Endothelial cell (in vitro differentiated cells): ENCODE measurements at places on chromosomes 2 and 18. TPM values are rescaled to one million over a fixed set of nuclear protein-coding genes. Genes with fewer than 3 reads are reported as not detected.
A peak's percentile ranks its signal among the peaks of the same experiment; 100 is the strongest.

GRCh38 chr18:10099539-10100140 lies 185.8 kb downstream of the VAPA start:
- no peak for DNase-seq

GRCh38 chr2:241764275-241765241 lies 12.1 kb upstream of the GAL3ST2 start:
- peak; percentile 2 for DNase-seq

DNA sequence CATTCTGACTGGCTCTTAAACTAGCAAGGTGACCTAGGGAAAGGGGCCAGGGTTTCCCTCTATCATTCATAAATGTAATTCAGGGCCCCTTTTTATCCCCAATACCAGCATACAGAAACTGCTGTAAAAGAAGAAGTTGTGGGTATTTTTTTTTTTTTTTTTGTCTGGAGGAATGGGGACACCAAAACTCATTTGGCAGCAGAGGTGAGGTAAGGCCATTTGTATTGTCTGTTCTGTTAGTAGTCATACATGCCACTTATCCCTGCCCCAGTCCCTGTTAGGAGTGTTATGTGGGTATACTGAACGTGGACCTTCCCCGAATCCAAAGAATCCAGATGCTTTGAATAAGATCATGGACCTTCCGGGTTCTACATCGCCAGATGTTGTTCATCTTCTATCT lies 1.7 kb downstream of the SEPTIN2 start:
- DNase-seq, result no peak

GRCh38 chr18:63244607-63245006 lies 75.0 kb downstream of the BCL2 start:
- no peak for DNase-seq

DNA sequence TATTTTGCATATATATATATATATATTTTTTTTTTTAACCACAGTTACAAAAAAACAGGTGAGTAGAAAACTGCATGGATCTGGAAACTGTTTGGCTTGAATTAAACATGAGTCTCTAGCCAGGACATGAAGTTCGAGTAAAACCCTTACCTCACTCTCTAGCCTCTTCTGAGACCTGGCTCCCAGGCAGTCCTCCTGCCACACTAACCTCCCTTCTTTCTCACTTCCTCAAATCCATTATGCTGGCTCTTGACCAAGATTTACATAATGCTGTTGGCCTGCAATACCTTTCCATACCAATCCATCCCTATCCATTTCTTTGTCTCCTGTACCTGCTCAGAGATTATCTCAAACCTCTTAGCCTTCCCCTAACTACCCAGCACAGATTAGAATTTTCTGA lies 34.0 kb downstream of the PIGN start:
- no peak for DNase-seq

The AQP12B gene
- not detected for total RNA-seq

The ALPI gene
- total RNA-seq, result not detected

The ADD2 gene
- total RNA-seq, result 54.0 TPM

The TCF4 gene
- total RNA-seq, result 175 TPM
